Panc1 (cell line): ENCODE measurements at places on chromosomes 1 and 21. TPM values are rescaled to one million over a fixed set of nuclear protein-coding genes. Genes with fewer than 3 reads are reported as not detected.
A peak's percentile ranks its signal among the peaks of the same experiment; 100 is the strongest.

The AZIN2 gene
- total RNA-seq = 2.4 TPM

The HRNR gene
- not detected for total RNA-seq

The UMODL1 gene
- total RNA-seq = 0.18 TPM

The ATP1A4 gene
- total RNA-seq = not detected

The MTARC2 gene
- 10.1 TPM for total RNA-seq

The DIO1 gene
- total RNA-seq = 0.28 TPM

The FBXO28 gene
- total RNA-seq = 36.6 TPM

The SPRR3 gene
- total RNA-seq = not detected

The RHEX gene
- total RNA-seq = not detected

The HPCA gene
- total RNA-seq = 1.2 TPM

The PRDM16 gene
- total RNA-seq = 22.3 TPM

DNA sequence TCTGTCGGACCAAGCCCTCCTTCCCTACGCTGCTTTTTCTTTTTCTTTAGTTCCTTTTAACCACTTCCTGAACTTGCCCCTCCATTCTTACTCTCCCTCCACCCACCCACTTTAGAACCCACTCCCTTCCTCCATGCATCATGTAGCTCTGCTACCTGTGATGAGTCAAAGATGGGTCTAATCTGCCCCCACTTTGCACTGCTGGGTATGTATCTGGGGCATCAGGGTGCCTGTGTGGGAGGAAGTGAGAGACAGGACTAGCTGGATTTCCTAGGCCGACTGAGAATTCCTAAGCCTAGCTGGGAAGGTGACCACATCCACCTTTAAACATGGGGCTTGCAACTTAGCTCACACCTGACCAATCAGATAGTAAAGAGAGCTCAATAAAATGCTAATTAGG is 157.7 kb downstream of the SEC16B start:
- DNase-seq = no peak

GRCh38 chr1:15358565-15359133 is 51.0 kb upstream of the EFHD2 start:
- DNase-seq = no peak

- DNase-seq = peak; percentile 2
These were observed 758 bp upstream of the ATAD3B start for GRCh38 chr1:1470626-1471388.

DNA sequence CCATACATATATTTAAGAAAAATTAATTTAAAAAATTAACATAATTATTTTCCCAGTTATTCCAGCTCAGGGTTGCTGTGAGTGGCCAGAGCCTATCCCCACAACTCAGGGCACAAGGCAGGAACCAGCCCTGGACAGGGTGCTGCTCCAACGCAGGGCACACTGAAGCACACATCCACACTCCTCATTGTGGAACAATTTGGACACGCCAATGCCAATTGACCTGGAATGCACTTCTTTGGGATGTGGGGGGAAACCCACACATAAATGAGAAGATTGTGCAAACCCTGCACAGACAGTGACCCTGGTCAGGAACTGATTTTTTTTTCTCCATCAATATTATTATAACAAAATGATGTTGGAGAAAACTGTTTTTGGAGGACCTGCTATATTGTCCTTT is 23.4 kb downstream of the SAMSN1 start:
- no peak for DNase-seq

- no peak for DNase-seq
These were observed 155.1 kb downstream of the DYRK1A start for GRCh38 chr21:37521658-37522057.

DNA sequence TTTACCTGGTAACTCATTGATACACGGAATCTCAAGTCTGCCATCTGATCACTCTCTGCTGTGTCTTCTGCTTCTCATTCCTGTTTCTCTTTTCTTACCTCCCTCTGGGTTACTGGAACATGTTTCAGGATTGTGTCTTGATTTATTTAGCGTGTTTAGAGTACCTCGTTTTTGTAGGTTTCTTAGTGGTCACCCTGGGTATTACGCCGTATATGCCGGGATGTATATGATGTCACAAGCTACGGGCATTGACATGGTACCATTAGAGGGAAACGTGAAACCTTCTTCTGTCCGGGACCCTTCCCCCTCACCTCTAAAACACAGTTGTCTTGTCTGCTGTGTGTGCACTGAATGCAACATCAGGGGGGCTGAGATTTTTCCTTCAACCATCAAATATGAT is 2.8 kb downstream of the ACTRT2 start:
- no peak for DNase-seq

DNA sequence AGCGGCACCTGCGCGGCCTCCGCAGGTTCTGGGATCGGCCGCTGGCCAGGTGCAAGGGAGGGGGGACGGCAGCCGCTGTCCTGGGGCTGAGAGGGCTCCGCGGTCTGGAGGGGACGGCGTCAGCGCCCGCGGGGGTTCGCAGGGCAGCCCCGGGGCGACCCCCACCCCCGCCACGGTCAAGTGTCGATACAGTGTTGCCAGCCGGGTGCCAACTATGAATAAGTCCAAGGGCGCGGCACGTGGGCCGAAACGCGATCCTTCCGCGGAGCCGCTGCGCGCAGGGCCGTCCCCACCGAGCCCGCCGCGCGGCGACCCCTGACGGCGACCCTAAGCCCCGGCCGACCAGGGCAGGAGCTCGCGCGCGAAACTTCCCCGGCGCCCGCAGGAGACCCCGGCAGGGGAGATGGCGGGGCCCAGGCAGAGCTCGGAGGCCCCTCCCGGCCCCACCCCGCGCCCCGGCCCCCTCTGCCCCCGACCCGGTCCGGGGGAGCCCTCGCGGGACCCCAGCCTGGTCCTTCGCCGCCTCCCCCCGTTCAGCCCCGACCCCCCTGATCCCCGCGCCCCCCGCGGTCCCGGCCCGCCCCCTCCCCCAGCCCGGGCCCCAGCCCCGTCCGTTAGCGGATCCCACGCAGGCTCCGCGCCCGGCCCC is 586 bp upstream of the AGPAT3 start:
- no peak for DNase-seq

GRCh38 chr1:164725401-164725800 is 166.4 kb downstream of the PBX1 start:
- DNase-seq = no peak

- DNase-seq = no peak
These were observed 123.2 kb downstream of the LHX8 start for GRCh38 chr1:75257424-75257823.

DNA sequence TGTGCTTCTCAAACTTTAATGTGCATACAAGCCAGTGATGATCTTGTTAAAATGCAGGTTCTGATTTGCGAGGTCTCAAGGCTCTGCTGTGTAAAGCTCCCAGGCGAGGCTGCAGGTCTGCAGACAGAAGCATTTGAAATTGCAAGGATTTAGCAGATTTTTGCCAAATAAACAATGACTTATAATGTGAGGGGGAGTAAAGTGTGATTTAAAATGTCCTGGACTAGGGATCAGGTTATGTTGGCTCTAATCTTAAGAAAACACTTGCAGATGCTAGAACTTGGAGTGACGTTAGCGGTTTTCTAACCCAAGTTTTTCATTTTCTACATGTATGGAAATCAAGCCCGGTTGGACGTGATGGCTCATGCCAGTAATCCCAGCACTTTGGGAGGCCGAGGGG is 16.2 kb upstream of the ACTN2 start:
- no peak for DNase-seq

DNA sequence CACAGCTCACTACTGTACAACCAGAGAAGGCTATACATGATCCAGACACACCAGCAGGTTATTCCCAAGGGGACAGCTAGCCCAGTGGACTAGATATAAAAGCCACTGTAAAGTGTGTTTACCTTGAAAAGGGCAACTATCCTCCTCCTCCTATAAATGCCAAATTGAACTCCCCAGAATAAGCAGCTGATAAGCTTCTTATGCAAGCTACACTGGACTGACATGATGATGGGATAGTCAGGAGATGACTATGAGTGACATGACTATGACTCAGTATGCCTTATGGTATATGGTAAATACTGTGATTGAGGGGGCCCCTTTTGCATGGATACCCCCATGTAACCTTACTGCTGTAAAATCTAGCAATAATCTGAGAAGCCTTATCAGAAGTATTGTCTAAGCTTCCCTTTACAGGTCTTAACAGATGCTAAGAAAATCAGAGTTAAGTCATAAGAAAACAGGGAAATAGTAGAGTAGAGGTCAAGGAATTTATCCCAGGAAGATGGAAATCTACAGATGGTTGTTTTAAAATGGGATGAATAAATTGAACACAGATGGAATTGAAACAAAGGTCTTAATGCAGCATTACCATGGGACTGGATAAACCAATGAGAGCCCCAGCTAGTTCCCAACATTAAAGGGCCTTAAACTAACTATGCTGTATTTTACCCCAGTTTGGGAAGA is 55.8 kb downstream of the TRIM33 start:
- no peak for DNase-seq

GRCh38 chr1:223248770-223249140 is 105.7 kb upstream of the TLR5 start:
- DNase-seq = no peak

DNA sequence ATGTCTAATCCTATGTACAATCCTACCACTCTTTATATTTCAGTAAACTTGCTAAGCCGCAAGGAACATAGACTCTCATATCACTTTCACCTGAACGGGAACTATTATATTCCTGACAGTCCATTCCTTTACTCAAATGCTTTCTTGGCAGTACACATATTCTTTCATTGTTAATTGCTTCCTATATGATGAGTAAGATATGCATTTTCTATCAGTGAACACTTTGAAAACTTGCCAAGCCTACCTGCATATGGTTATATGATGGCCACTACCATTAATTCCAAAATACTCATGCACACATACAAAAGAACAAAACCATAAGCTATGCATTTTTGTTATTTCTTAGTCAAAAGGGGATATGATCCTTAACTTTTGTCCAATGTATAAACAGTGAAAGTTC is 341.5 kb downstream of the VAV3 start:
- DNase-seq = no peak

DNA sequence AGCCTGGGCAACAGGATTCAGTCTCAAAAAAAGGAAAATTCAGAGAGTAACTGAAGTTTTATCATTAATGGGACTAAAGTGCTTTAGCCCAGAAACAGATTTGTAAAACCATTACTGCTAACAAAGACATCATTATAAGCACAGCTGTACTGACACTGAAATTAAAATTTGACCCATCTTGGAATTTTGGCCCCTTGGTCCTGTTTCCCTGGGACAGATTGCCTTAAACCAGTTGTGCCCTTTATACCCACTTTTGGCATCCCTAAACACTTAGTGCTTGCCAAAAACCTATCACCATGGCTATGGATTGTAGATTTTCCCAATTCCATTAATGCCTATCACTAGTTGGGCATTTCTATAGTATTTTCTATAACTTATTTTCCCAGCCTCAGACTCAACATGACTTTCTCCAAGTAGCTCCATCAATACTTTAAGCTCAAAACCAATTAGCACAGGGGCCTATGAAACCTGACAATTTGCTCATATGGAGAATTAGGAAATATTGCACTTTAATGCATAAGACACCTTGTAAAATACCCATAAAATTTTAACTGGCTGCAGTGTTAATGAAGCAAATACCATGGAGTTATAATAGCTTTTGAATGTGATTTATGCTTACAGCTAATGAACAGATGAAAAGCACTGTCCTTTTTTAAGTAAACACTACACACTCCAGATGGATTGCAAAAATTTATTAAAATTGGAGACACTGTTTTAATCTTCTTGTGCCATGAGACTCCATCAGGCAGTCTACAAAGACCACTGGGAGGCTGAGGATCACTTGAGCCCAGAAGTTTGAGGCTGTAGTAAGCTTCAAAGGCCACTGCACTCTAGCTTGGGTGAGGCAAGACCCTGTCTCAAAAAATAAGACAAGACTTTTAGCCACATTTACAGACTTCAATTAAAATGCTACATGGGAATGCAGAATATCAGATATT is 4.3 kb downstream of the GAS5 start:
- DNase-seq = no peak

DNA sequence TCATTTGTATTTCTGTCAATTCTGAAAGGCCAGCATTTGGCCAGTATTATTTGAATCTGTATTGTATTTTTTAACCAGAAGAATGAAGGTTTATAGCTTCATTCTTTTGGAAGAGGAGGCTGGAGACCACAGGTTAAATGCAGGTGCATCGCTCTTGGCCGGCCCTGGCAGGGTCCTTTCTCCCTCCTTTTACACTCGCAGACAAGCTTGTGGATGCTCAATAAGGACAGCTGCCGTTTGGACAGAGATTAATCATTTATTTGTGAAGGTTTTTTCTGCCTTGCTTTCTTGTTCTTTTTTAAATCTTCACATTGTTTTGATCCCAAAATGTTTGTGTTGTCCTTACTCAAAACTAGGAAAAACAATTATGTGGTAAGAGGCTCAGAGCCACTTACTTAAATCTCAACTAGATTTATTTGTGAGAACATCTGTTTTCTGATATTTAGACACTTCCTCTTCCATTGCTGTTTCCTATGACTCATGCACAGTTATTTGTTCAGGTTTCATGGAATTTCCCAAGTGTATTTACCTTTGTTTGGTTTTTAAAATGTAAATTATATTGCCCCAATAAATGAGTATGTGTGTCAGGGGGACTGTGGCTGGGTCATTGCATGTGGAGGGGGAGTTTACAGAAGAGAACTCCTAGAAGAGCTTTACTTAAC is 46.7 kb upstream of the LAMC2 start:
- DNase-seq = peak; percentile 50

DNA sequence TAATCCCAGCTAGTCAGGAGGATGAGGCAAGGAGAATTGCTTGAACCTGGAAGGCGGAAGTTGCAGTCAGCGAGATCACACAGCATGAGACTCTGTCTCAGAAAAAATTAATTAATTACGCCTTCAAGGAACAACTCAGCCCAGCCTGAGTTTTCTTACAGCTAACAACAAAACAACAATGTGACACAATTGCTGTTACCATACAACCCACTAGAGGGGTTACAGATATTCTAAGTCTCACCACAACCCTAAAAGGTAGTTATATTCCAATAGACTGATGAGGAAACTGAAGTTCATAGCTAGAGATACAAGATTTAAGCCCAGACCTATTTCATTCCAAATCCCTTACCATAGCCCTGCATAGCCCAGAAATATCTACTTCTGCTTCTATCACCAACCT is 2.9 kb upstream of the LRRC8C start:
- DNase-seq = no peak

DNA sequence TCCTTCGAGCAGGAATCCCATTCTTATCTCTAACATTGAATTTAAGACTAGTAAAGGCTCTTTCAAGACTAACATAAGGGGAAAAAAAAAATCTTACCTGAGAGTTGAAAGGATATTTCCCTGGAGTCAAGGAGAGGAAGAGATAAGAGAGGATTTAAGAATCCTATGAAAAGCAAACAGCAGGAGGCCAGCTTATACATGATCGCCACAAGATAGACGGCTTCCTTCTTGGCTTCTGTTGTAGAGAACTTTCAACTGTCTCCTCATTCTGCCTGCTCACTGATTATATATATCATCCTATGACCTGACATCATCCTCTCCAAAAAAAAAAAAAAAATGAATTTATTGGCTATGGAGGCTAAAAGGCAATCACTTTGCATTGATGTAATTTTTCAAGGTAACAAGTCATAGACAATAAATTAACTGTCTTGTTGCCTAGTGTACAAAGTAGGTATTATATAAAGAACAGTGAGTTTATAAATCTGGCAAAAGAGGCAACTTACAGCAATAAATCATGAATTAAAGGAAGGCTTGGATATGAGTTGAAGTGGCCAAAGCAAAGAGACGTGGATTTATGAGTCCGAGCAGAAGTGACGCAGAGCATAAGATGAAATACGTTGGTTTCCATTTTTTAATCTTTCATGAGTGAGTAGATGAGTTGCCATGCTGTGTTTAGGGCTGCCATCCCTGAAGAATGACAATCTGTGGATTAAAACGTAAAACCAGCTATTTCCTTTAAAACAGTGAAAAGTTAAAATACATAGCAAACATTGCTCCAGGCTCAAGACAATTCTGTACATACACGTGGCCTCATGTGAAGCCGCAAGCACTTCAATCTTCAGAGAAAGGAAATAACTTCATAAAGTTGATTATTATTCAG is at the start of gene UTS2:
Gene UTS2, minus strand, starts transcription at position 262 of the 880 bp plus-strand sequence. Its CDS starts 62 bp downstream, at position 200.
- no peak for DNase-seq
